AG09309 (cell line): ENCODE measurements at places on chromosomes 5 and 9.

DNA sequence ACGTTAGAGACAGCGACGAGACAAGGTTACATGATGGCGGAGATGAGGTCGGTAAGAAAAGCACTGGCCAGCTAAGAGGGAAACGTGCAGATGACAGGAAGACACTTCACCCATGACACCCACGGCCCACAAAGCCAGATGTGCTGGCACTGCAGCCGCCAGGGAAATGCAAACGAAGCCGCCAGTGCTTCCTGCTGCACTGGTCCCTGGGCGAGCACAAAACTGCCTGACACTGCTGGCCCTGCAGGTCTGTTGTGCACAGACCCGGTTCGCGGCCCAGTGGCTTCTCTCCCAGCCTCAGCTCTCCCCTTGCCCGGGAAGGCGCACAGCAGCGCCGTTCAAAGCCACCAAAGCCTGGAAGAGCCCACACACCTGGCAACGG is 20.3 kb downstream of the QSOX2 start:
- no peak for DNase-seq

- no peak for DNase-seq
Observed at GRCh38 chr5:17336054-17336453, 118.6 kb downstream of the BASP1 start.

DNA sequence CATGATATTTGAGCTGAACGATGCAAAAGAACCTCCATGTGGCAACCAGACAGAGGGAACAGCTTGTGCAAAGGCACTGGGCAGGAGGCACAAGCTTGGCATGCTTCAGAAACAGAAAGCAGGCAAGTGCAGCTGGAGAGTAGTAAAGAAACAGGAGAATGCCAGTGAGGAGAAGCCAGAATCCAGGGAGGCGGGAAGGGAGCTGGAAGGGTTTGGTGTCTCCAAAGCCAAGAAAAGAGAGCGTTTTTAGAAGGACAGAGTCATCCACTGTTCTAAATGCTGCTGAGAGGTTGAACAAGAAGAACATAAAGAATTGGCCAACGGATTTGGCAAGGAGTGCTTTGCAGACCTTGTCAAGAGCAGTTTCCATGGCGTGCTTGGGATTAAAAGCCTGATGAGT is 124.7 kb downstream of the TLE1 start:
- DNase-seq, result no peak

DNA sequence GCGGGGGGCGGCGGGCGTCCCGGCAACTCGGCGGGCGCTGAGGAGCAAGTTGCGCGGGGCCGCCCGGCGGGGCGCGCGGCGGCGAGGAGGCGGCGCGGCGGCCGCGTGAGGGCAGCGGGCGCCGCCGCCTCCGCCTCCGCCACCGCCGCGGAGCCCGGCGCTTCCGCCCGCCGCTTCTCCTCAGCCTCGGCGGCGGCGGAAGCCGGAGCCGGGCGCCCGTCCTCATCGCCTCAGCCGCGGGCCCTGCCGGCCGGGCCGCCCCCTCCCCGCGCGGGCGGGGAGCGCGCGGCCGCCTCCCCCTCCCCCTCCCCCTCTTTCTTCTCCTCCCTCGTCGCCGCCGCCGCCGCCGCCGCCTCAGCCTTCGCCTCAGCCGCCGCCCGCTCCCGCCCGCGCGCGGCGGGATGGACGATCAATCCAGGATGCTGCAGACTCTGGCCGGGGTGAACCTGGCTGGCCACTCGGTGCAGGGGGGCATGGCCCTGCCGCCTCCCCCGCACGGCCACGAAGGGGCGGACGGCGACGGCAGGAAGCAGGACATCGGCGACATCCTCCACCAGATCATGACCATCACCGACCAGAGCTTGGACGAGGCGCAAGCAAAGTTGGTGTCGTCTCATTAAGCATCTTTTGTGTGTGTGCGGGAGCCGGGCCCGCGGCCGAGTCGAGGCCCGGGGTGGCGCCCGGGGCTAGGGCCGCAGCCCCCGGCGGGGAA is at the start of gene PBX3:
TSS of gene PBX3 (plus strand) at position 321 of the 712 bp plus-strand sequence.
- no peak for DNase-seq

- no peak for DNase-seq
Observed at GRCh38 chr5:53908757-53909156, 348.3 kb downstream of the NDUFS4 start.

GRCh38 chr9:114418053-114418452 is 30.3 kb upstream of the AKNA start:
- DNase-seq, result no peak

GRCh38 chr9:92737611-92738299 is 26.9 kb downstream of the BICD2 start:
- DNase-seq, result no peak

GRCh38 chr9:4985386-4986266 is 554 bp downstream of the JAK2 start:
- no peak for DNase-seq

DNA sequence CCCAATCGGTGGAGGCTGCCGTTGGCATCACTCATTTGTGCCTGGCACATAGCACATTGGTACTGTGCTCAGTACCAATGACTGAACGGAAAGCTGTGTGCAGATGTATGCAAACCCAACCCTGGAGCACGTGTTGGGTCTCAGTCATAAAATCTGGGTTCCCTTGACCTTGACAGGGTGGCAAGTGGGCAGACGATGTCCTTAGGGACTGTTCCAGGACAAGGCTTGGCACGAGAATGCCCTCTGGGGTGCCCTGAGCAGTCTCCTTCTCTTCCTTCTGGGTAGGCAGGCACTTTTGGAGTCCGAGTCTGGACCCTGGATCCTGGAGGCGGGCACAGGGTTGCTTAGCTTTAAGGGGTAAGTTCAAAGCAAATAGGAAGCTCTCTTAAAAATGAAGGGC is 75.8 kb downstream of the MACROH2A1 start:
- no peak for DNase-seq

DNA sequence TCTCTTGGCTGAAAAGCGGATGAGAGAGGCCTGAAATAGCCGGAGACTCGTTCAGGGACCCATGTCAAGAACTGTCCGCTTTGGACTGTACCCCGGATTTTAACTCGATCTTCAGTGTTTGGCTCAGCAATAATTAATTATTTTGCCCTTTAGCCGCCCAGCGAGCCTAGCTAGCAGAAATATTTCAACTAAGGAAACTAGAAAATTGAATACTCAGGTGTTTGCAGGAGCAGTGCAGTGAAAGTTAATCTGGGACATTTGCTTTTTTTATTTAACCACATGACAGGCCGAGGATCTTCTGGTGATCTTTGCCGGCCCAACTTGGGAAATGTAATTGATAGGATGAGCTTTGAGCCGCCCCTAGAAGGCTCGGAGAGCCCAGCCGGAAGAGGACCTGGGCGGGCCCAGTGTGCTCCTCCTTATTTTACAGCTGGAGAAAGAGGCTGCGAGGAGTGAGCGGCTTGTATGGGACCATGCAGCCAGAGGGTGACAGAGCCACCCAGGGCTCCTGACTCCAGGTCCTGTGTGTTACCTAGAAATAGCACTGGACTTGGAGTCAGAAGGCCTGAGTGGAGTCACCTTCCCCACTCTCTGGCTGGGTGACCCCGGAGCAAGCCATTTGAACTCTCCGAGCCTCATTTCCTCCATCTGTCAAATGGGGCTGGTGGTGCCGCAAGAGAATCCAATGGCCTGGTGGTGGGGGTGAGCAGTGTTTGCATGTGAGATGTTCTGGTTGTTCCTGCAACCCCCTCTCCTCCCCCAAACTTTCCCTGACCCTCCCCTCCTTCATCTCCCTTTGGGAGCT is 2.4 kb downstream of the PPARGC1B start:
- no peak for DNase-seq

DNA sequence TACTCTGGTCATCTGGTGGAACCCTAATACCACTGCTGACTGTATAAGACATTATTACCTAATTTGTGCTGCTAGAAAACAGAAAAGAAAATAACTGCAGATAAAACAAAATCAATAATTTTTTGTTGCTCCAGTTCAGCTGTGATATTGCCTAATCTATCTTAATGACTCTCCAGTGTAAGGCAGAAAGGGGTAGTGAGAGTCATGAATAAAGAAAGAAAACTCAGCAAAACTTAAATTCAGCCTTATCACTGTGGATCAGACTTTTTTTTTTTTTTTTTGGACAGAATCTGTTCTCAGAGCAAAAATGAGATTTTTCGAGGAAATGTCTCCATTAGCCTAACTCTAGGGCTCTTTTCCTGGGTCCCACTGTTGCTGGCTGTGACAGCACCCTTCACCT is 1.1 kb upstream of the DOCK2 start:
- no peak for DNase-seq

GRCh38 chr9:134591573-134591981 is 50.0 kb upstream of the COL5A1 start:
- peak; percentile 67 for DNase-seq

DNA sequence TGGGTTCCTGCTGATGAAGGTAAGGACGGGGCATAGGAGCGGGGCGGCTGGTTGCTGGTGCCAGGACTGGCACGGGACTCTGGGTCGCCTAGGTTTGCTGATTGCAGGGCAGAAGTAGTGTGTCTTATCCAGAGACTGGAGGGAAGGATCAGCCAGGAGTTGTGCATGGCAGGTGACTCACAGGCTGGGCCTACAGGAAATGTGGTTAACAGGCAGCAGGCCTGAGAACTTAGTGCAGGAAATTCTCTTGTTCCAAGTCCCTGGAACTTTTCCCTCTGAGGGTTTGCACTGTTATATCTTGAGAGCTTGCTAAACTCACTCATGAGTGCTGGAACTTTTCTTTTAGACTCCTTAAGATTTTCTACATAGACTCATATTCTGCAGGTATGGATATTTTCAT is 95.1 kb downstream of the ANXA2R start:
- peak; percentile 73 for DNase-seq

- no peak for DNase-seq
Observed at GRCh38 chr5:179368126-179368805, 23.0 kb upstream of the ADAMTS2 start.

DNA sequence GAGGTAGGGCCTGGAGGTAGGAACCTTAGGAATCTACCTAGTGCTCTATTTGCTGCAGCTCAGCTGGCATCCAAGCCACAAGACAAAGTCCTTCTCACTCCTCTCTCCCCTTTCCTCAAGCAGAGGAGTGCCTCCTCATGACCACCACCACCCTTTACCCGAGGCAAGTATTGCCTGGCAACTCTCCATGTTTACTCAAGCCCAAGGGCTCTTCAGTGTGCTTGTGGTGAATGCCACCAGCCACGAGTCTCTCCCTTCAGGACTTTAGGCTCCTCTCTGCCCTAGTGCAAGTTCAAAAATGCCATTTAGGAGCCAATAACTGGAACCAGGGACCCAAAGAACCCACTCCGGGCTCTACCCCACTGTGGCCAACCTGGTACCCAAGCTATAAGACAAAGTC is 514.5 kb upstream of the RGMB start:
- no peak for DNase-seq

GRCh38 chr9:136940526-136941230 is 3.9 kb downstream of the FBXW5 start:
- DNase-seq, result no peak

DNA sequence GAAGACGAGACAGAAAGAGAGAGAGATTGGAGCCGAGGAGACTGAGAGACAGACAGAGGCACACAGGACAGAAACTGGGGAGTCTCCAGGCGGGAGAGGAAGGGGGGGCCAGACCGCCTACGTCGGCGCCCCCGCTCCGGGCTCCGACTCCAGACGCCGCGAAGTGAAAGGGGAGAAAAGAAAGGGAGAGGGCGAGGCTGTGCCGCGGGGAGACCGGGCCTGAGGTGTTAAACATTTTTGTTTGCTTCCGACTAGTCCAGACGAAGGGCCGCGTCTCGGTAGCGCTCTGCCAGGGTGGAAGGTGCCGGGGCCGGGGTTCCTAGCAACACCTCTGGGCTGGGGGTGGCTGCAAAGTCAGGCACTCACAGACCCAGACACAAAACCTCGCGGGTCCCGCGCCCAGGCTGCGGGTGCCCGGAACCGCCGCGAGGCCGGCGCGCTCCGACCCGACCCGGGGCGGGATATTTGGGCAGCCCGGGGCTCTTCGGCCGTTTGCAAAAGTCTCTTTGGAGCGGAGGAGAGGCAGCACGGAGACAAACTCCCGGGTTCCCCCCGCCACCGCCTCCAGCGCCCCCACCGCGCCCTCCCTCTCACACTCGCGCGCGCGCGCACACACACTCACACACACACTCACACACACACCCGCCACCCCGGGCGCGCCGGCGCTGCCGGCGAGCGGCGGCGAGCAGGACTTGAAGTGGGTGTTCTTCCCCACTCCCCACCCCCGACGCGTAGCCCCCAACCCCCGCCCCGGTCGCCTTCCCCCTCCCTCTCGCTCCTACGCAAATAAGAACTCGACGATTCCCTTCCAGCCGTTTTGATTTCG is 626 bp upstream of the FST start:
- no peak for DNase-seq

DNA sequence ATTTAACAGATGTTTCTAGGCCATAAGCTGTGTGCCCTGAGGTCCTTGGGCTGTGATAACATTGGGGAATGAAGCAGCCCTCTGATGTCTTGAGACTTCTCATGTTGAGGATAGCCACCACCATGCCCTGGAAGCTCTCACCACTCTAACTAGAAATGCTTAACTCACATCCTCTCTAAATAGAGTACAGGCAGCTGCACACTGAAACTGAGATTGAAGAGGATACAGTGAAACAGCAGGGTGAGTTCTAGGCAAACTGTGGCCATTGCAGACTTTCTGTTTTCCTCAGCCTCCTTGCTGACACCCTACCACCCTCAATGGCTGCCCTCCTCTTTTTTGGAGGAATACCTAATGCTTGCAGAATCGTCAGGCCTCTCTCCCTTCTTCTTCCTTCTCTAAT is 22.4 kb downstream of the UTP15 start:
- no peak for DNase-seq

DNA sequence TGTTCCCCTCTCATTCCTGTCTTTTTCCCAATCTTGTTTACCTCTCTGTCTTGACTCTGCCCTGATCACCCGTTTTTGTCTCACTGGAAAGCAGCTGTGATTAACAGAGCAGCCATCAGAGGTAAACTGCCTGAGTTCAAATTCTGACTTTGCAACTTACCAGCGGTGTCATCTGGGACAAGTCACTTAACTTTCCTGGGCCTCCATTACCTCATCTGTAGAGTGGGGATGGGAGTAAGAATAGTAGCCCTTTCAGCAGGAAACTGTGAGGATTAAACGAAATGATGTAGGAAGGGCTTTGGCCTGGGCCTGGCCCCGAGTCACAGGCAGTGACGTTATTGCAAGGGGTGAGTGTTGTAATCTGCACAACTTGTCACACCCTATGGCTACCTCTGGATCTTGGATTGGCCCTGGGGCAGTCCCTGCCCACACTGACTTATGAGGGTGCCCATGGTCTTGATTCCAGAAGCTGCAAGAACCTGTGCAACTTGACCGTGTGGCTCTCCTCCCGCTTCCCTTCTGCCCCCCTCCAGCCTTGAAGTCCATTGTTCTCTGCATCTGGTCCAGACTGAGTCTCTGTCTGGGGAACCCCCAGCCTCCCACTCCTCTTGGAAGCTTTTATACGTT is 657 bp upstream of the PCDH12 start:
- DNase-seq, result no peak

- DNase-seq, result no peak
Observed at GRCh38 chr5:176427971-176428370, 11.6 kb upstream of the CLTB start.

DNA sequence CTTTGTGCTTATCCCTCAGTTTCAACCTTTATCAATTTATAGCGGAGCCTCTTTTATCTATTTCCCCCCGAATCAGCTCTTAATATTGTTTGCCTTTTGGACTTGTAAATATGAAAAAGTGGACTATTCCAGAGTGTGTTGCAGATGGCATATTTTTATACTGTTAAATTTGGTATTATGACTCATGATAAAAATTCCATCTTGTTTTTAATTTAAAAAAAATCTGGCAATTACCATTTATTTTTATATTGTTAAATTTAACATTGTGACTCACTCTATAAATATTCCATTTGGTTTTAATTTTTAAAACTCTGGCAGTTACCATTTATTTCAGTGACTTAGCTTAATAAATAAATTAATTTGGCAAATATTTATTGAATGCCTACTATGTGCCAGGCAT is 37.5 kb downstream of the RBM27 start:
- peak; percentile 0 for DNase-seq

- DNase-seq, result no peak
Observed at GRCh38 chr5:20113931-20114330, 125.9 kb upstream of the CDH18 start.
